ENCODE measurements at places on chromosomes 16 and 17.

DNA sequence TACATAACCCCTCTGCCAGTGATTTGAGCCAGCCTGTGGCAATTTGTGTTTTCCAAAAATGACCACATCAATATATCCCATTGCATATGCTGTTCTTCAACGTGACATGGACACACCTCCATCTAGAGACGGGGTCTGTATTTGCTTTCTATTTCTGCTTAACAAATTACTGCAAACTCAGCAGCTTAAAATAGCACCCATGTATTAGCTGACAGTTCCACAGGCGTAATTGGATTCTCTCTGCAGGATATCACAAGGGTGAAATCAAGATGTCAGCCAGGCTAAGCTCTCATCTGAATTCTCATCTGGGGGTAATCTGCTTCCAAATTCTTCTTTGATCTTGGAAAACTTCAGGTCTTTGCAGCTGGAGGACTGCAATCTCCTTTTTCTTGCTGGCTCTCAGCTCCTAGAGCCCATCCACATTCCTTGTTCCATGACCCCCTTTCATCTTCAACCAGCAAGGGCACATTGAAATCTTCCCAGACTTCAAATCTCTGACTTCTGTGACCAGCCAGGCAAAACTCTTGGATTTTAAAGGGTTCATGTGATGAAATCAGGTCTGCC lies 8.2 kb downstream of the KRT9 start:
- no peak for DNase-seq

DNA sequence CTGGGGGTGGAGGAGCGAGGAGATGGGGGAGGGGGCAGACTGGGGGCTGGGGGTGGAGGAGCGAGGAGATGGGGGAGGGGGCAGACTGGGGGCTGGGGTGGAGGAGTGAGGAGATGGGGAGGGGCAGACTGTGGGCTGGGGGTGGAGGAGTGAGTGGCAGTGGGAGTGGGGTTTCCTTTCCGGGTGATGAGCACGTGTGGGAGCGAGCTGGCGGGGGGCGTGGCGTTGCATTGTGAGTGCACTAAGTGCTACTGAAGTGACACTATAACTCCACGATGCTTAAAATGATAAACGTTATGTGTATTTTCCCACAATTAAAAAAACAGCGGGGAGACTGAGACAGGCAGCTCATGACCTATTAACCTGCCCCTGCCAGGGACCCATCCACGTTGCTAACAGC lies 46.3 kb downstream of the CBFA2T3 start:
- DNase-seq = no peak

GRCh38 chr16:65967376-65967775 lies 399.1 kb upstream of the CDH5 start:
- DNase-seq = no peak

- DNase-seq = no peak
These were observed 48.3 kb upstream of the CBX4 start for GRCh38 chr17:79887451-79887991.

- no peak for DNase-seq
These were observed 183.1 kb downstream of the SALL1 start for GRCh38 chr16:50967827-50968612.

- DNase-seq = no peak
These were observed 7.5 kb downstream of the MYH3 start for GRCh38 chr17:10649602-10650001.

- no peak for DNase-seq
These were observed 30.9 kb downstream of the XPO6 start for GRCh38 chr16:28180655-28181460.

- DNase-seq = no peak
These were observed 19.5 kb downstream of the SEC14L1 start for GRCh38 chr17:77160091-77160874.

GRCh38 chr17:81534157-81535006 lies 6.2 kb downstream of the FSCN2 start:
- DNase-seq = peak; percentile 63

GRCh38 chr16:1132431-1132830 lies 20.5 kb upstream of the CACNA1H start:
- DNase-seq = no peak

GRCh38 chr17:79650283-79650682 lies 39.4 kb upstream of the RBFOX3 start:
- no peak for DNase-seq

- no peak for DNase-seq
These were observed 31.8 kb downstream of the SLC39A11 start for GRCh38 chr17:73060721-73061120.

- no peak for DNase-seq
These were observed 2.9 kb downstream of the FASN start for GRCh38 chr17:82094931-82095776.

DNA sequence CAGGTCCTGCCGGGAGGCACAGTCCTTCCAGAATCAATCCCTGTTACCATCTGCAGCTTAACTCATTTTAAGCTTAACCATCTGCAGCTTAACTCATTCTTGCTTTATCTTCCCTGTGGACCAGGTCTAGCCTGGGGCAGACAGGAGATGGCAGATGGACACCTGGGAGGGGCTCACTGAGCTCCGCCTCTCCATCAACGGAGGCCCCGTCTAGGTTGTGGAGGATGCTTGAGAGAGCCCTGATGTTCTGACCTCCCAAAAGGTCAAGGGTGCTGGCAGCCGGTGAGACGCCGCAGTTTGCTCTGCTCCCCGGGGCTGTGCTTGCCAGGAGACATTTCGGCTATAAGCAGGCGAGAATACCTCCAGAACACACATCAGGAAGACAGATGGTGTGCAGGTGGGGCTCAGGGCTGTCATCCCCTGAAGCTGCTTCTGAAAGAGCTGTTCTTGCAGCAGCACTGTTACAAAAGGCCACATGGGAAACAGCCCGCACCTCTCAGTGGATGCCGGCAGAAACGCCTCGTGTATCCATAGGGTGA lies 41.3 kb downstream of the BAIAP2 start:
- no peak for DNase-seq

DNA sequence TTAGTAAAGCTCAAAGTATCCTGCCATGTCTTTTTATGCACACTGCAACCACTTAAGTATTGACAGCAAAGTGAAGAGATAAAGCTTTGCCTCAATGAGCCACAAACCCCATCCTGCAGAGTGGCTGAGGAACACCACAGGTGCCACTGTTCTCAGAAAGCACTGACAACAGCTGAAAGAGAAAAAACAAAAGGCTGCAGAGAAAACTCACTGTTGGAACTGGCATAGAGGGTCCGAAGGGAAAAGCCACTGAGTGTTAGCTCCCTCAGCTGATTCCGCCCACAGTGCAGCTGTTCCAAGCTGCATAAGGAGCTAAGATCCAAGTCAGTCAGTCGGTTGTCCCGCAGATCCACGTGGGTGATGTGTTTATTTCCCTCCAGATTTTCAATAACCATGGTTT lies 48.3 kb downstream of the PHLPP2 start:
- no peak for DNase-seq

GRCh38 chr16:23642246-23642774 lies 1.0 kb downstream of the DCTN5 start:
- DNase-seq = no peak

DNA sequence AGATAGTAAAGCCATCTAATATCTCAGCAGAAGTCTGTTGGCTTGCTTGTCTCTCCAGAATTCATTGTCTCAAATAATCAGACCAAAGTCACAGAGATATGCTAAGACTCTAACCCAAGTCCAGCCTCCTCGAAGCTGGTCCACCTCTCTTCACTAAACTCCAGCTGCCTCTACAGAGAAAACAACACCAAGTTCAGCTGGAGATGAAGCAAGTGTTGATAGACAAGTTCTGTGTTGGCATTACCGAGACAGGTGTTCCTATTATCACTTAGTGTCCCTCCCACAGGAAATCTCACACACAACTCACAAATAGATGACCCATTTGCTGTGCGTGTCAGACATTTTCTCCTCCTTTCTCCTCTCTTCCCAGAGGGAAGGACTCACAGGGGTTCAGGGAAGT lies 164.4 kb upstream of the ANKFN1 start:
- DNase-seq = no peak

DNA sequence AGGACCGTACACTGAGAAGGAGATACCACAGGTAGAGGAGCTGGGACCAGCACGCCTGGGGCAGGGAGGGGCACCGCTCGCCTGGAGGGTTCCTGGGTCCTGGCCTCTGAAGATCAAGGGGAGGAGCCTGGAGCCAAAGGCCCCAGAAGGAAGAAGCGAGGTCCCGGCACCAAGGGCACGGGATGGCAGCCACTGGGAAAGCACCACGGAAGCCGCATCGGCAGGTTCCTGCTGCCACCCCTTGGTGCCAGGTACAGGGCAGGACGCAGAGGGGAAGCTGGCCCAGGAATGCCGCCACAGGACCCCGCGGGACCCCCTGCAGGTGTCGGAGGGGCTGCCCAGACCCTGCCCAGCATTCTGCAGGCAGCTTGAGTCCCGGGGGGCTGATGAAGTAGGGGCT lies 42.5 kb upstream of the CBFA2T3 start:
- no peak for DNase-seq

Measured in hepatic stellate cell (primary cell).